ENCODE measurements at places on chromosomes 3 and 15. TPM values are rescaled to one million over a fixed set of nuclear protein-coding genes. Genes with fewer than 3 reads are reported as not detected.

Gene CCR3
- not detected for total RNA-seq

Gene AGBL1
- total RNA-seq: not detected

Gene ELP6
- total RNA-seq: 38.8 TPM

Gene NFKBIZ
- total RNA-seq: 12.2 TPM

DNA sequence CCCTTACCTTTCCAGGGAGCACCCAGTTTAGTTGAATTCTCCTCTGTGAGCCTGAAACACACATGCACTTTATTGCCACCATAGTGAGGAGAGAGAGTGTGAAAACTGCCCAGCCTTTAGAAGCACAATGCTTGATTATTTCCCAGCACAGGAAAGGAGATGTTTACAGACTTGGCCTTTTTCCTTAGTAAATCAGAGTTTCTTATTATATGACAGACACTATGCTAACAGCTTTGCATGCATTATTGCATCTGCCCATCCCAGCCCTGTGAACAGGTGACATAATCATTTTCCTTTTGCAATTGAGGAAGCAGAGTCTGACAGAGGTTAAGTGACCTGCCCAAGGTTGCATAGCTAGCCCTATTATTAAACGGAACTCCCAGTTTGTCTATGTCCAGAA lies 36.5 kb downstream of the CAPN3 start:
- no peak for DNase-seq

- DNase-seq: no peak
Observed at GRCh38 chr3:192986379-192986778, 68.7 kb upstream of the MB21D2 start.

DNA sequence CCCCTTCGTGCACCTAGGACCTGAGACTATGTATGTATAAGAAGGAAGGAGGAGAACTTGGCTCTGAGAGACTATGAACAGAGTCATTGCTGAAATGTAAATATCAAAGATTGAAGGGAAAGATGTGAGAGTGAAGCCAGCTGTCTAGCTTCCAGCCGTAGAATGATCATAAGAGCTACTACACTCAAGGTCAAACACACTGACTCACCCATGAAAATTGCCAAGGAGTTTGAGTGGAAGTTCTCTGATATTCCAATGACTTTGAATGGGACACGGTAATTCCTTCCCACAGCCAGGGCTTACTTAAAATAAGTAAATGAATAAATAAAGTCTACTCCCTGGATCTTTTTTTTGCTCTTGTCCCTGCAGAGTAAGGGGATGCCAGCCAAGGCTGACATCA lies 398.9 kb upstream of the TPRG1 start:
- no peak for DNase-seq

DNA sequence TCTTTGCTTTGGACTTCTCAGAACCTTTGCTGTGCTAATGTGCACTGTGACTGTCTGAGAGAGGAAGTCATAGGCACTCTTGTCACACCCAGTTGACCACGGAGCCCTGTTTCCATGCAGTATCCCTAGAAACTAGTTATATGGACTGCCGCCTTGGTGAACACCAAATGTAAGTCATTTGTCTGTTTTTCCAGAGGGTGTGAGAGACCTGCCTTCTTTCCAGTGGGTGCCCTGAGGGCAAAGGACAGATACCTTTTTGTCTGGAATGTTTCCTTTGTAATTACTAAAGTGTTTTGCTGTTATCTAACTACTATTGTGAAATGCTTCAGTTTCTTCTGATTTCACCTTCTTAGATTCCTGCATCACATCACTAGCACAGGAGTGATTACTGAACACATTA lies 91.8 kb downstream of the LARS2 start:
- DNase-seq: no peak

- no peak for DNase-seq
Observed at GRCh38 chr15:42059661-42060476, 34.5 kb downstream of the PLA2G4D start.

DNA sequence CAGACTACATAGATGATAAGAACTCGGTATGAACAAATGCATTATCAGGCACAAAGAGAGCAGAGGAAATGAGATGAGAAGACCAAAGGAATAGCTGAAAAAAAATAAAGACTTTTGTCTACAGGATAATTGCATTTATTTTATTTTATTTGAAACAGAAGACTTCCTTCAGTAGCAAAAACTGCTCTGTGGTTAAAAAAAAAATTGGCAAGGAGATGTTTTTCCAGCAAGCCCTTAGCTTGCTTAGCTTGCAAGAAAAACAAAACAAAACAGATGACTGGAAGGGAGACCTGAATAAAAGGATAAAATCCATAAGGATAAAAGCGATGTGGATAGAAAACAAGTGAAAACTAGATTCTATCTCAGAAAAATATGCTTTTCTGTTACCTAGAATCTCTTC lies 9.1 kb upstream of the PPM1L start:
- DNase-seq: no peak
